Dermis microvascular lymphatic vessel endothelial cell (primary cell): ENCODE measurements at places on chromosomes 11 and 22. TPM values are rescaled to one million over a fixed set of nuclear protein-coding genes. Genes with fewer than 3 reads are reported as not detected.

The FAM180B gene
- total RNA-seq: not detected in 2 replicates

The DDIAS gene
- total RNA-seq: 2.7 and 4.4 TPM in 2 replicates

GRCh38 chr11:111843661-111844060 lies 27.7 kb downstream of the ALG9 start:
- DNase-seq: no peak

- no peak for DNase-seq
Measured at GRCh38 chr11:44559207-44559939, 6.1 kb upstream of the CD82 start.

- no peak for DNase-seq
Measured at GRCh38 chr22:31094741-31095140, 12.6 kb downstream of the SELENOM start.

The H19 gene
- 5.5 and 162 TPM in 2 replicates for total RNA-seq

- no peak for DNase-seq
Measured at GRCh38 chr11:107561688-107562087, 3.8 kb downstream of the ALKBH8 start.

The SERHL2 gene
- total RNA-seq: 2.6 and 3.8 TPM in 2 replicates

- no peak for DNase-seq
Measured at GRCh38 chr11:47468598-47469214, 19.8 kb upstream of the RAPSN start.

The SLC5A1 gene
- total RNA-seq: under 0.01 TPM in 2 replicates

DNA sequence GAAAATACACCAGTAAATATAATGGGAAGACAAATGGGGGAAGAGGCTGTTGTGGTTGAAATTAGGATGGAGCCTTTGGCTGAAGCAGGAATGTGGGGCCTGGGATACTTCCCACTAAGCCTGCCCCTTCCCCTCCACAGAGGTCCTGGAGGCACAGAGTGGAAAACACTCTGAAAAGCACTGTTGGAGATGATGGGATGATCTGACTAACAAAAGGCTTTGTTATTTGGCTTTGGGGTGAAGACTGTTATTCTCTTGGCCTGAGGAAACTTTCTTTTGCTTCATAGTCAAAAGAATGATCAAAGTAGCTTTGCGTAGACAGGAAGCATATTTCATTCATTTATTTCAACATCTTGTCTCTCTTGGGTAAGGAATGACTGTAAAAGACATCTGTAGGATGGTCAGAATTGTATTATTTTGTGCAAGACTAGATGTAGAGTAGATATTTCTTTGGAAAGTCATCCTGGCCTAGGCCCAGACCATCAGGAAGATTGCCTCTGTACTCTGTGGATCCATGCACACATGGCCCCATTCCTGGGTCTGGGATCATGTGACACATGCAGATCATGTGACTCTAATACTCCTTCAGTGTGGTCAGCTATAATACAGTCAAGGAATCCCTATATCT lies 111.4 kb downstream of the SPON1 start:
- no peak for DNase-seq

DNA sequence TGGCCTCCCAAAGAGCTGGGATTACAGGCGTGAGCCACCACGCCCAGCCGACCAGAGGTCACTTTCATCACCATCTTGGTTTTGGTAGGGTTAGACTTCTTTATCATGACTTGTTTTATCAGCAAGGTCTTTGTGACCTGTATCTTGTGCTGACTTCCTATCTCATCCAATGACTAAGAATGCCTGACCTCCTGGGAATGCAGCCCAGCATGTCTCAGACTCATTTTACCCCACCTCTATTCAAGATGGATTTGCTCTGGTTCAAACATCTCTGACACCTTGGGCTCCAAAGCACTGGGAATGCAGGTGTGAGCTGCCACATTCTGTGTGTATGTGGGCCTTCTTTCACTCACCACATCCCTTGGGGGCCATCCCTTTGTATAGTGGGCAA lies 5.1 kb upstream of the TALDO1 start:
- DNase-seq: no peak

- no peak for DNase-seq
Measured at GRCh38 chr11:46050003-46050461, 71.2 kb downstream of the PHF21A start.

DNA sequence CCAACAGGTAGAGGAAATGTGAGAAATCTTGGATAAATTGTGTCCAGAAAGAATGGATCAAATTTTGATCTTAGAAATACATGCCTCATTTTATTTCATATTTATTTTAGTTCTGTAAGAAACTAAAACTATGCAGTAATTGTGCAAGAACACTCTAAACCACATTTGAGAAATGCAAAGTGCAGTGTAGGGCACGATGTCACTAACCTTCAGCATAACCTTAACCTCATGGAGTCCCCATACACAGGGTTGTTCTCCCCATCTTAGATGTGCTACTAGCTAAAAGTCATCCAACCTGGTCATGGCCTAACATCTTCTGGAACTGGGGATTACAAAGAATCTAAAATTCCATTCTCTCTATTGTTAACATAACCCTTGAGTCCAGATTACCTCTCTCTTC lies 48.4 kb upstream of the ARHGAP42 start:
- no peak for DNase-seq

GRCh38 chr11:7275133-7275532 lies 23.4 kb downstream of the SYT9 start:
- DNase-seq: no peak
